Dermis microvascular lymphatic vessel endothelial cell (primary cell): ENCODE measurements at places on chromosomes 6 and 20. TPM values are rescaled to one million over a fixed set of nuclear protein-coding genes. Genes with fewer than 3 reads are reported as not detected.

DNA sequence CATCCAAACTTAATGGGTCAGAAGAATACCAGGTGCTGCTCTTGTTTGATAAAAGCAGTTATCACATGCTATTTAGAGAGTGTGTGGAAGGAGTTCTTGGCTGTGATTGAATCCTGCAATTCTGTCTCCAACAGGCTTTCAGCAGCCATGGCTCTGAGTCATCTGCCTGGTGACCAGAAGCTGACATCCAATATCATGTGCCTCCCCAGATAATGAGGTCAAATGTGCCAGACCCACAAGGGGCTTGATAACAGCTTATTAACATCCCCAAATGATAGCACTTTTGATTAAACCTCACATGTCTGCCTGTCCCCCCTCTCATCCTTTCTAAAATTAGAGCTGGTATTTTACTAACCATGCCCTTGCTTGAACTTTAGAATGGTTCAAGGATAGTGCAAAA, 175.7 kb upstream of the PLN start:
- DNase-seq = peak; percentile 13

GRCh38 chr20:44247131-44247571, at the start of gene GDAP1L1:
TSS of gene GDAP1L1 (plus strand) at chr20:44247308. CDS start at chr20:44247335, 27 bp downstream.
- no peak for DNase-seq

DNA sequence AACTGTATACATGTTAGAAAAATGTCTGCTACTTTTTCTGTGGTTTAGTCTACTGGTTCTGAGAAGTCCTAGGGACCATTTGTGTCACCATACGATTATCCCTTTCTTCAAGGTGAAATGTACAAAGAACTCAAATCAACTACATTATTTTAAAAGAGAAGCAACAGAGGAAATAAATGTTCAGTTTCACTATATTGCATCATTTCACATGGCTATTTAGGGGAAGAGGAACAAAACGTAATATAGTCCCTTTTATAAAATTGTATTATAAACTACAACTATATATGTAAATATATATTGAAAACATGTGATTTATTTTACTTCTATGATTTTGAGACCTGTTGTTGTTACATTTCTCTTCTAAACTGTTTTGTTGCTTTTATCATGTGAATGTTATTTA, 1308.0 kb downstream of the EPHA7 start:
- no peak for DNase-seq

GRCh38 chr6:133827766-133828165, 61.1 kb upstream of the TCF21 start:
- DNase-seq = no peak

DNA sequence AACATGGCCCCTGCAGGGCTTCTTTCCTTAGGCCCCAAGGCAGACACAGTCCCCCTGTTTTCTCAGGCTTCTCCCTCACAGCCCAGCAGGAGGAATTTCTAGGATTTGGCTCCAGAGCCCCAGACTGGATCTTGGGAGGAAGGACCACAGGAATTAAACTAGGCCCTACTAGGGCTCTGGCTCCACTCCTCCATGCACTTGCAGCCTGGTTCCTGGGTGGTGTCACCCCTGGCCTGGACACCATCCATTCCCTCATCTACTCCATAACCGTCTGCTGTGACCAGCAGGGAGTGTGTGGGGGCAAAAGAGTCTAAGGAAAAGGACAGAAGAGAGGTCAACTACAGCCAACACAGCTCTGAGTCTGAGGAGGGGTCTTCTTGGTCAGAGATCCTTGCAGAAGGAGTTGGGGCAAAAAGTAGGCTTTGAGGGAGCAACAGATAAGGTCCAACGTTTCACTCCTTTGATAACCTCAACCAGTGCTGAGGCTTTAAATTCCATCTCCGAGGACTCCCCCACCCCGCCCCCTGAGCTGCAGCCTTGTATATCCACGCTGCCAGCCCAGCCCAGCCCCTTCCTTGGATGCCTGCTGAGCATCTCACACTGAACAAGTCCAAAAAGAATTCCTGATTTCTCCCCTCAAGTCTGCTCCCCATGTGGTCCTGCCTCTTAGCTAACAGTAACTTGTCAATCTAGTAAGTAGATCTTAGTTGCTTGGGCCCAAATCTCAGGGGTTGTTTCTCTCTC, 27.9 kb upstream of the SPDEF start:
- no peak for DNase-seq

GRCh38 chr20:34720266-34720665, 16.1 kb downstream of the TP53INP2 start:
- DNase-seq = no peak

DNA sequence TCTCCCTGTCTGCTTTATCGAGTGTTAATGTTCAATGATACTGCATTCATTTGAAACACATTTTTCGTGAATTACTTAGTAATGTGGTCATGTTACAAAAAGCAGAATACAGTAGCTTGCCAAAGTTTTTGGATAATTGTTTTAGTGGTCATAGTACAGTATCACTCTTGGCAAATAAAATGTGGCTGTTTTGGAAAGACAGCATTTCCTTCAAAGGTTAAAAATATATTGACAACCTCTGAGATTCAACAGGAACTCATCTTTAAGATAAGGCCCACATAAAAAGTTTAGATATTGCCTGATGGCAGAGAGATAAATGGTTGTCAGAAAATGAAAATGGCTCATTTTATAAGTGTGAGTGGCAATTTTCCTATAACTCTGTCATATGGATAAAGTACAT, 297.7 kb upstream of the MAN1A1 start:
- DNase-seq = no peak

GRCh38 chr6:155795173-155795796, 339.6 kb upstream of the NOX3 start:
- DNase-seq = no peak

DNA sequence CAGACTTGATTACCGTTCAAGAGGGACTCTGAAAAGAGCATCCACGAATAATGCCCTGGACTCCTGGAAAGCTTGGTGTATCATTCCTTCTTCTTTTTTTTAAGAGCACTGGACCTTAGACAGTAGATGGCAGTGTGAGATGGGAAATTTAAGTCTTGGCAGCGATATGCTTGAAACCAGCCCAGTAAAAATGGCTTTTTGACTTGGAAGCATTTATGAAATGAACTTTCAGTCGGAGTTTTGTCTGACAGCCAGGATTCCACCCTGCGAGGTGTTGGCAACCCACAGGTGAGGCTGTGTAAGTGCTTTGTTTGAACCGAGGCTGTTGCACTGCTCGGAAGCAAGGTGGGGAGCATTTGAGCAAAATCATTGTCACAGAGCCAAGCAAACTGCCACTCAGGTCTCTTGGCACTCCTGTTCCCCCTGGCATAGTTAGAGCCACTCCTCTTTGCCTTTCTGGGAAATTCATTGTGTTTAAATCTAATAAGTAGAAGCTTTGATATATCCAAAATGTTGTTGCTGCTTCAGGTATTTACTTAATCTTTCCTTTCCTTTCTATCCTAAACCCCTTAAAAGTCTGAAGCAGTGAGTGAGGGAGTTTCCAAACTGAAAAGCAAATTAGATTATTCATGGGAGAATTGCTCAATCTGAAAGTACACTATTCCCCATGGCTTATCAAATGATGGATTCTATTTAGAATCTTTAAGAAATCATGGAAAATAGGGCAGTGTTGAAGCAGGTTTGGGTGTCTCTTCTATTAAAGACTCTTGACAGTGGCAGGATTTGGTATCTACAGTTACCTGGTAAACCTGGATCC, 272.8 kb upstream of the SLC35B3 start:
- DNase-seq = no peak

DNA sequence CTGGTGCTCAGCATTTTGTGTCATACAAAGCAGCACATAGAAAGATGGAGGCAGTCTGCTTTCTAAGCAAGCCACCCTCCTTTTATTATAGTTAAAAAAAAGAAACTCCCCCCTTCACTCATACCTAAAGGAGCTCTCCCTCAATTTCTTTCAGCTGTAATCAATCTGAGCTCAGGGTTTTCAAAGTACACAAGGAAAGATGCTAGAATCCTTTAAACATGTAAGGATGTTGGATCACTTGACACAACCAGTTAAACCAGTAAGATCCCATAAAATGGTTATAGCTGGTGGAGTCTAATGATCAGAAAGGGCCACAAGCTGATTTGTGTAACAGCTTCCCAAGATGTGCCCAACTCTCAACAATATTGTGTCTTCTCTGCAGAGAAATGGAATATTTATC, at the start of gene CALHM4:
Gene CALHM4, plus strand, starts transcription at position 301 of the 400 bp plus-strand sequence. Its CDS starts 43 bp downstream, at position 344.
- DNase-seq = no peak

DNA sequence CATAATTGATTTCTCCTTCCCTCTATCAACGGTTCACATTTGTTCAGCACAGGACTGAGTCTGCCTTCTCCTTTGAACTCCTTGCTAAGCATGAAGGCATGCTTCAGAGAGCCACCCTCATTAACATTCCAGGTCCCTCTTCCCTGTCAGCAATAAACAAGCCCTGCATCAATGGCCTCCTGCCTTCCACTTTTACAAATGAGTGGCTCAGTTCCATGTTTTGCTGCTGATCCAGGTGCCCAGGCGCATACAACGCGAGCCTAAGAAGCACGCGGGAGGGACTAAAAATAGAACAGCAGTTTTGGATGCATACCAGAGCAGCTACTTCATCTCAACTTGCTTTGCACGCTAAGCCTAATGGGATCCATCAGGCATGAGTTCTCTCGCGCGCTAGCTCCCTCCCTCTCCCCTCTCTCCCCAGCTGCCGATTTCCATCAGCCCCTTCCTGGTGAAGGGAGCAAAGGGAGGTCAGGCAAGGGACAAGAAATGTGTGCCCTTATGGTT, 53.4 kb downstream of the TRAF3IP2 start:
- no peak for DNase-seq

GRCh38 chr6:166203641-166204222, 36.1 kb upstream of the TBXT start:
- no peak for DNase-seq

GRCh38 chr6:75101896-75102295, 104.0 kb downstream of the COL12A1 start:
- peak; percentile 93 for DNase-seq

DNA sequence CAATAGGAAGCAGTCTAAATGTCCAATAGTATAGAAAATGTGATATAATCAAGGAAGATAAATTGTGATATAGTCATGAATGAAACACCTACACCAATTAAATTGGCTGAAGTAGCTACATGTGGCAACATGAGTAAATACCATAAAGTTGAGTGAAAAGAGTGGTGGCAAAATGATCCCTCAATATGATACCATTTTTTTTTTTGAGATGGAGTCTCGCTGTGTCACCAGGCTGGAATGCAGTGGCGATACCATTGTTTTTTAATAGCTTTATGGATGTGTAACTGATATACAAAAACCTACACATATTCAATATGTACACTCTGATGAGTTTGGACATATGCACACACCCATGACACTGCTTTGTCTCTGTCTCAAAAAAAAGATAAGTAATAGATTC, 20.9 kb upstream of the ILRUN start:
- DNase-seq = no peak

- DNase-seq = no peak
Observed at GRCh38 chr6:24923885-24924401, 11.8 kb downstream of the RIPOR2 start.

GRCh38 chr6:30554962-30555815, 1.1 kb downstream of the GNL1 start:
- DNase-seq = peak; percentile 50

DNA sequence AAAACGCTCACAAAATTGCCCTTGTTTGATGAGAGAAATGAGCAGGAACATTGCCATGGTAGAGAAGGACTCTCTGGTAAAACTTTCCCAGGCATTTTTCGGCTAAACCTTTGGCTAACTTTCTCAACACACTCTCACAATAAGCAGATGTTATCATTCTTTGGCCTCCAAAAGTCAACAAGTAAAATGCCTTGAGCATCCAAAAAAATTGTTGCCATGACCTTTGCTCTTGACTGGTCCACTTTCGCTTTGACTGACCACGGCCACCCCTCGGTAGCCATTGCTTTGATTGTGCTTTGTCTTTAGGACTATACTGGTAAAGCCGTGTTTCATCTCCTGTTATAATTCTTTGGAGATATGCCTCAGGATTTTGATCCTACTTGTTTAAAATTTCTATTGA, 41.1 kb upstream of the PREP start:
- no peak for DNase-seq

GRCh38 chr6:82006027-82006738, 241.4 kb downstream of the IBTK start:
- peak; percentile 21 for DNase-seq

- DNase-seq = no peak
Observed at GRCh38 chr6:80639181-80639629, 532.7 kb downstream of the BCKDHB start.

GRCh38 chr6:28525496-28526039, at the start of gene GPX5:
TSS of gene GPX5 (plus strand) at chr6:28525881. CDS start at chr6:28526014, 133 bp downstream.
- no peak for DNase-seq

- no peak for DNase-seq
Observed at GRCh38 chr6:41932378-41932777, 9.2 kb downstream of the CCND3 start.

DNA sequence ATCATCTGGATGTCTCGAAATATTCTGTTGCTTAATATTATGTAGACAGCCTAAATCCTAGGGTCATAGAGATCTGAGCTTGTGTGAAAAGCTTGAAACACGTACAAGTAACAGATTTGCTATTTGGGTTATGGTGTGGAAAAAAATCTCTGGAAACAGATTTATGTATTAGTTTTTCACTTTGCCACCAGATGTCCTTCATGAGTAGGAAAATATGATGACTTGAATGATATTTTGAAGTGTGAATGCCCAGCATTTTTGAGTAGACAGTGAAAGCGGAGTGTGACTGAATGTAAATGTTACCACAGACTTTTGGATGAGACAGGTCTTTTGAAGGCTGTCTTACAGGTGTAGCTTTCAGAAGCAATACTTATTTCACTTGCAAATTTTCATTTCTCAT, 4.2 kb upstream of the BMP6 start:
- peak; percentile 63 for DNase-seq

- no peak for DNase-seq
Observed at GRCh38 chr20:5526516-5526915, 209.8 kb upstream of the PROKR2 start.

DNA sequence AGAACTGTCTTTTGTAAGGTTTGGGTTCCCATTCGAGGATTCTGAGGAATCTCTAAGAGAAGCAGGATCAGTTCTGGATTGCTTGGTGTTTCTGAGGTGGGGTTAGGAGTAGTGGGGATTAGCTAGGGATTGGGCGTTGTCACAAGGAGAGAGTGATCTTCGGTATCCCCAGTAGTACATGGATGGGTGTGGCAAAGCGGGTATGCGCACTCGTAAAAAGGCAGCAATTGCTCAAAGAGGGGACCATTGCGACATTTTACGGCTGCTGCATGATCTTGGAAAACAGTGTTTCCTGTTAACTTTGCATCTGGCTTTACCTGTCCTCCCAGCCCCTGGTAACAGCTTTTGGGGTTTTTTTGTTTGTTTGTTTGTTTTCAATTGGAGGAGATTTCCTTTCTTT, 9.7 kb upstream of the ZSCAN9 start:
- DNase-seq = no peak

DNA sequence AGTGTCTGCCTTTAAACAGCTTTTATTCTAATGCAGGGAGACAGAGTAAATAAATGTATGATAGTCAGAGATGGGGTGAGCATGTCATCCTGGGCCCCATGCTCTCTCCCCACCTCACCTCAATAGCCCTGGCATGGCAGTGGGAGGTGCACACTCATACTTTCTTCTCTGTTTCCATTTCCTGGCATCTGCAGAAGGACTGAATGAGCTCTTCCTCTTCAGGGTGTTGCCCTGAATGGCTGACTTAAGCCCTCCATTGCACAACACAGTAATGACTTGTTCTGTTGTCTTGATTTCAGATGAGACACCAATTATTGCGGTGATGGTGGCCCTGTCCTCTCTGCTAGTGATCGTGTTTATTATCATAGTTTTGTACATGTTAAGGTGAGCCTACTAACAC, 57.0 kb upstream of the GNRH2 start:
- peak; percentile 23 for DNase-seq

RHAG gene
- not detected in 2 replicates for total RNA-seq

AKAP12 gene
- total RNA-seq = 314 and 444 TPM in 2 replicates

THBS2 gene
- 0.51 TPM in 1 of 2 replicates, not detected in the other for total RNA-seq

TFAP2B gene
- total RNA-seq = not detected in 2 replicates

GPLD1 gene
- 0.13 and 0.25 TPM in 2 replicates for total RNA-seq

COL9A3 gene
- 0.38 and 1.0 TPM in 2 replicates for total RNA-seq

ZC2HC1B gene
- not detected in 2 replicates for total RNA-seq

MOCS3 gene
- 6.7 and 8.2 TPM in 2 replicates for total RNA-seq
